ENCODE measurements at places on chromosomes 6 and 20.

GRCh38 chr6:38113825-38114576, 294.5 kb downstream of the ZFAND3 start:
- DNase-seq, result no peak

DNA sequence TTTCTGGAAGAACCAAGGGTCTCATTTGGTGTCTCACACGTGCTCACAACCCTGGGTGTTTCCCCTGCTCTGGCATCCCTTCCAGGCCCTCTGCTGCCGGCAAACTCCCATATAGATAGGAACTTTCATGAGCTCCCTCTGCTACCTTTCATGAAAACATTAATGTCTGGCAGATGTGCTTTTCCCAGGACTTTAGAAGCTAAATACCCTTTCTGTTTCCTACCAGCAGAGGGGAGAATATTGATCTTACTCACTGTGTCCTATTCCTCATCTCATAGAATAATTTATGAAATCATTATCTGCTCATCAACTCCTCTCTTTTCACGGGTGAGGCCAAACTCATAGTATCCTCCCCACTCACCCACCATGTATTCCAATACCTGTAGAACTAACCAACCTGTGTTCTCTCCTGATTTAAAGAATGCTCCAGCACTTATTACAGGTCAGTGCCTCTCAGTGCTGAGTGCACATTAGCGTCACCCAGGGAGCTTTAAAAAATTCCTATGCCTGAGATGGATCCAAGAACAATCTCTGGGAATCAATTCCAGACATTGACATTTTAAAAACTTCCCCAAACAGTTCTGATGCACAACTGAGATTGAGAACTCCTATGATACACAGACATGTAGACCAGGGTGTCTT, 298.5 kb upstream of the JAG1 start:
- DNase-seq, result no peak

GRCh38 chr6:170578909-170579308, 5.5 kb downstream of the PDCD2 start:
- no peak for DNase-seq

- DNase-seq, result no peak
Observed at GRCh38 chr20:36313926-36314325, 7.8 kb downstream of the DLGAP4 start.

Measured in activated CD4-positive, alpha-beta T cell treated with anti-CD3 and anti-CD28 coated beads for 24 hours (primary cell).